ENCODE measurements at places on chromosomes 5 and 9.

DNA sequence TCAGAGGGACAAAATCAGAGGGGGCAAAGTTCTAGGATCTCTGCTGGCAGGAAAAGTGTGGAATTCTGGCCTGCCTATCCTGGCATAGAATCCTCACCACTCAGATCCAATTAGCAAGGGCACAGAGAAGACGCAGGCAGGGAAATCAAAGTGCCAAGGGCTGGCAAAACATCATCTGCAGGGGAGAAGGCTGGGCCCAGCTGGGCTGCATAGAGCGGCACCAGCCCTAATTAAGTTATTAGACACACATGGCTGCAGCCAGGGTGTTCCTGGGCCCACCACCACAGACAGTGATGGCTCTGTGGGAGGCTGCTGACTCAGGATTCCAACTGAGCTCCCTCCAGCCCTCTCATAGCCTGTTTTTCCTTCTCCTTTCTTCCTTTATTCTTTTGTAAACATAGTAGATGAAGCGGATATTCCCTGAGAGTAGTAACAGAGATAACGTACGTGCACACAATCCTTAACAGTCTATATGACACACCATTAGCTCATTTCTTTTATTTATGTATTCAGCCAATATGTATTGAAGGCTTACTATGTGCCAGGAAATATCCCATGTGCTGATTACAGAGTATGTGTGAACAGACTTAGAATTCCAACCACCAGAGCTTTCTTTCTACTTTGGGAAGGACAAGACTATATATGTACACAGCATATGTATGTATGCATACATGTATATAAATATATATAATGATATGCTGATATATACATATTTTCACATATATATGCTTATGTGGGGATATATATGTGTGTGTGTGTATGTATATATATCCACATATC lies 236.1 kb downstream of the ASTN2 start:
- no peak for DNase-seq

DNA sequence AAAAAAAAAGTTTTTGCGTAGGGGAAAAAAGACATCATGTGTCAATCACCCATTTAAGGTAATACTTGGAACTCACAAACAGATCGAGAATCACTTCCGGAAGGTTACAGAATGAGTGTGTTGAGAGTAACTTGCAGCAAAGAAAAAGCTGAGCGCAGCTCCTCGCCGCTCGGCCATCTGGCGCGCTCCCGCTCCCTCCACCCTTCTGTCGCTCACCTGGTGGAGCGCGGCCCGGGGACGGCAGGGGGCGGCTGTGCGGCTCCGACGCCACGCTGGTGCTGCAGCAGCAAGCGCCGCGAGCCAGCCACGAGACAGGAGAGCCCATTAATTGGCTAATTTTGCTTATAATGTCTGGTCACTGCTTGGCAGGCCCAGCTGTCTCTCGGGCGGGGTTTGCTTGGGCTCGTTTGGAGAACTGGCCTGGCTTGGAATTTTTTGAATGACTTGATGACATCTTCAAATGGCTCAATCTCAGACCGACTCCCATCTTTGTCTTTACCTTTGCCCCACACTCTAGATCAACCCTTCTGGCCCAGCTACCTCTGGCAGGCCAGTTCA lies 601.8 kb downstream of the CCDC171 start:
- no peak for DNase-seq

DNA sequence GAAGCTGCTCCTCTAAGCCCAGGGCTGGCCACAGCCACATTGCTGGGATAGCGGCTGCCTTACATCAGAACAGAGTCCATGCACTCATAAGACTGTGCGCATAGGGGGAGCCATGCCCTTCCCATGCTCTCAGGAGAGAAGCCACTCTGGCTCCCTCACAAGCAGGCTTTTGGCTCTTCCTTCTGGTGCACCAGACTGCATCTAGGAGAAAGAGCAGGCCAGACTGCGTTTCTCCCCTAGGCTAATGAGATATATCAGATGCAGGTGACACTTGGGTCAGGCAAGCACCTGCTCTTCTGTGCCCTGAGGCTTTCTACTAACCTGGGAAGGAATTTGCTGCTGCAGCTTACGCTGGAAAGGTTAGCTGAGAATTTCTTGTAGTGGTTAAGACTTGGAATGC lies 43.2 kb upstream of the BRINP1 start:
- DNase-seq: no peak

DNA sequence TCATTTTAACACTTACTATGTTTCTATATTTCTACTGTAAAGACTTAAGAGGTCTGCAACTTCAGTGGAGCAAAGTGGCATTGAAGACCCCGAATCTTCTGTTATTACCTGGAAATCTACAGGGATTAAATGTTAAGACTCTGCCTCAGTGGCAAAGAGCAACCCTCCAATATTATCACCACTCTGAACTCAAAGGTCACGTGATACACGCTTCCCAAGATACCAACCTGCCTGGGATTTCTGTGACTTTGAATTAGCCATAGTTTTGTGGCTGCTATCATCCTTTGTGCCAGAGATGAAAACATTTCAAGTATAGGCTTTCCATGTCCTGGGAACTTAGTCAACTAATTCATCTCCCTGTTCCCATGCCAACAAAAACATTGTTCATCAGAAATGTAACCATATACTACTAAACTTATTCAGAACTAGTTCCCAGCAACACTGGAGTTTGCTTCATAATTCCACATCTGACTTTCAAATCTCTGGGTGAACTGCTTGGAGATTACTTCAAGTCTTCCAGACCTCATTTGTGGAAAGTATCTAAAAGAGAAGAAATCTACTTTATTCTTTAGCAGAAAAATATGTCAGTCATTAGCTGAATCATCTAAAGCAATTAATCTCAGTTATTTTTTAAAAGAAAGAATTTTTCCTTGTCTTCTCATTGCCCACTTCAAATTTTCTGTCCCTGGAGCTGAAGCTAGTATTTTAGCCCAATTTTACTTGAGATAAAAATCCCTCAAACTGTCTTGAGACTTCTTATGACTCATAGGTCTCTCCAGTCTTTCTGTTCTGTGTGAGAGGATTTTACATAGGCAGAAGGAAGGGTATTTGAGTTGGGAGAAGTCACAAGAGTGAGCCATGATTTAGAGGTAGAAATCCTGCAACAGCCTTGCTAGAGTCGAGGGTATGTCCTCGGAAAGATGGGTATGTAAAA lies 83.0 kb downstream of the ZNF462 start:
- no peak for DNase-seq

DNA sequence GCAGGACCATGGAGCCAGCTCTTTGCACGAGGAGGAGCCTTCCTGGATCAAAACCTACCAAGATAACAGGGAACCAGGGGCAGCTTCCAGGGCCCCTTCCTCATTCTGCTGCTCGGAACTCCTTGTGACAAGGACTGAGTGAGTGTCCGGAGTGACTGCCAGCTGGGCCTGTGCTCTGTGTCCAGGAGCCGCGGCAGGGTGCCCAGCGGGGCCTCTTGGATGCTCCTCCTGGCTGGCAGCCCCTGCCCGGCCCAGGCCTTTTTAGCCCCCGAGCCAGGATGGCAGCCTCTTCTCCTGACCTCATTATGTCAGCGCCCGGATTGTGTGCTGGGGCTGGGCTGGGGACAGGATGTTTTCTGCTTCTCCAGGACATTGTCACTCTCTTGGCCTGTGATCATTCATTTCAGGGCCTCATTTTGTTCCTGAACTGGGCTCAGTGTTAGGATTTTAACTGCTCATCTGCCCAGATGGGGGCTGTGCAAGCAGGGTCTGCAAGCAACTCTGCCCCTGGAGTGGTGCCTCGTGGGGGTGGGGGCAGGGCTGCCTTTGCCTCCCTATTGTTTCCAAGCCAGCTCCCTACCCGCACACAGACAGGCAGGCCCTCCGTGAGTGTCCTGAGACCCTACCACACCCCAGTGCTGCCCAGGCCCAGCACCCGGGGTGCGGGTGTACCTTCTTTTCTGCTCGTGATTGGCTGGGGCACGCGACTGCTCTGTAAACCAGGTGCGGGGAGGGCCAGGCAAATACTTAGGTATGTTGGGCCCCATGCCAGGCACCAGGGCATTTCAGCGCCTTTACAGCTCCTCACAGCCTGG lies 161.6 kb downstream of the COL23A1 start:
- DNase-seq: peak; percentile 52

DNA sequence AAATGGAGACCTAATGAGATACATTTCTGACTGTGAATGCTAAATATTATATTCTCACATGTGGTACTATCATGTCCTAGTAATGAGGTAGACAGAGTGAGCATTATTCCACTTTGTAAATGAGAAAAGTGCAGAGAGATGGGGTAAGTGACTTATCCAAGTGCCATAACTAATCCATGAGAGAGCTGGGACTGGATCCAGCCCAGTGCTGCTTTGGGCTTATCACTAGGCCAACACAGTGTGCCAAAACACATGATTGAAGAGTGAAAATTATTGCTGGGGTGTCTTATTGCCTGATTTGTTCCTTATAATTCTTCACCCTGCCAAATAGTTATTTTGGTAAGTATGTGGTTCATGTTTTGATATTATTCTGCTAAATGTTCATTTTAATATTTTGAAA lies 442.2 kb upstream of the GRAMD2B start:
- no peak for DNase-seq

DNA sequence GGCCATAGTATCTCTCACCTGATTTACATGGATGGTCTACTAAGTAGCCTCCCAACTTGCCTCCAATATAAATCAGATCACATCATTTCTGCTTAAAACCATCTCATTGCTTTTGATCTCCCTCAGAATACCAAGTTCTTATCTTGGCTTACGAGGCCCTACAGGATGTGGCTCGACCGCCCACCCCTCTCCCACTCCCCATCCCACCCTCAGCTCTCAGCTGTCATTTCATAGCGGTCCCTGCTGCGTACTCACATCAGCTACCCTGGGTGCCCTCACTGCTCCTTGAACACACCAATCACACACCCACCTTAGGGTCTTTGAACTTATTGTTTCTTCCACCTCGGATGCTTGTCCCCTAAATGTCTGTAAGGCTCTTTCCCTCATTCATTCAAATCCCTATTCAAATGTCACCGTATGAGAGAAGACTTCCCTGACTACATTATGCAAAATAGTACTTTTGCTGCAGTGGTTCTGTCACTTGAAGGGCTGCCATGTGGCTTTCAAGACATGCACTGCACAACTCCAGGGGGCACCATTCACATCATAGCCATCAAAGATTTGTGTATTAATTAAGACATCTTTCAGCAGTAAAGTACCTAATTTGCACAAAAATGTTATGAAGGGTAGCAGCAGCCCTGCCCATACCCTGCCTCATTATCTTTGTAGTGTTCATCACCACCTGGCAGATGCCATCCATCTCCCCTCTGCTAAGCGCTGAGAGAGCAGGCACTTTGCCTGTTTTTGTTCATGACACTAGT lies 171.1 kb downstream of the ENC1 start:
- no peak for DNase-seq

DNA sequence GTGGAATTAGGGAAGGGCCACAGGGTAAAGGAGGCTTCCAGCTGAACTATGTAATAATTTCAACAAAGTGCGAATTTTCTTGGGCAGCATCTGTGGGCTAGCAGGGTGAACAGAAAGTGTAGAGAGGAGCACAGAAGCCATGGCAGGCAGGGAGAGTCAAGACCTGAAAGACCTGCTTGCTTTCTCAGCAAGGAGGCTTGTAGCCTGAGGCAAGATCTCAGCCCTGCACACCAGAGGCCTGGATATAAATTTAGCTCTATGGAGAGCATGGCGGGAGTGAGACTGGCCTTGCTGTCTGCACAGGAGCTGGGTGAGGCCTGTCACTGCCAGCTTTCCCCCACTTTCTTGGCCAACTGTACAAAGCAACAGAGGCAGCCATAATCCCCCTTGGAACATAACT lies 32.1 kb upstream of the SH3TC2 start:
- no peak for DNase-seq

GRCh38 chr5:22651355-22651754 lies 201.8 kb downstream of the CDH12 start:
- DNase-seq: no peak

GRCh38 chr5:123611406-123611709 lies 99.4 kb downstream of the CSNK1G3 start:
- no peak for DNase-seq

GRCh38 chr9:89969881-89970639 lies 365.2 kb downstream of the GADD45G start:
- no peak for DNase-seq

DNA sequence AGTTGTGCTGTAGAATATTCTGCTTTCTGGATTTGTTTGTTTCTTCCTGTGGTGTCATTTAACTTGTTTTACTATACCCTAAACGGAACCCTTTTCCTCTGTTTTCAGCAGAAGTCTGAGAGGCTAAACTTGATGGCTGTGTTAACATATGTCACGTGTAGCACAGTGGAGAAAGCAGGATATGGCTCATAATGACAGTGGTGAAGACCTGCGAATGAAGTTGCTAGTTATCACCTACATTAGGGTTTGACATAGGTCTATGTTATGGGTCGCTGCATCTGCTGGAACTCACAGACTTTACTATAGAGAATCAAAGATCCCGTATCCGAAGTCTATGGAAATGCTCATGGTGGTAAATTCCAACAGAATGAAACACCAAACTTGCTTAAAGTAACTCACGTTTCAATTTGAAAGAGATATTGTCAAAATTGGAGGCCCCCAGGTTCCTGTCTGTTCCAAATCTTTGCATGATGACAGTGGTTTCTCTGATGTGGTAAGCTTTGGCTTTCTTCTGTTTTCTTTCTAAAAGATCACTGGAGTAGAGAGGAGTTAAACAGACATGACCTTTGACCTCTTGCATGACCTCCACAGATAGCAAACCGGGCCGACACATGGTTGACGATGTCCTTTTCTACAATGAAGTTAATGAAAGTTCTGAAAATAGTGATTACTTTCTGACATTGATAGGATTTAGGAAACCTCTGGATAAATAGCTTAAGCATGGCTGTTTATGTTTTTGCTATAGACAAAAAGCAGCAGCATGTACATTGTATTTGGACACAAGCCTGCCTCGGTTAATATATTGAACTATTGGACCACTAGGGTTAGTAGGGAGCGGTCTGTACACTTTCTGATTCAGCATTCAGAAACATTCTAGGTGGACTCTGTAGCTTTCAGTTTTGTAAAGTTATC lies 3.1 kb upstream of the CATSPER3 start:
- no peak for DNase-seq

DNA sequence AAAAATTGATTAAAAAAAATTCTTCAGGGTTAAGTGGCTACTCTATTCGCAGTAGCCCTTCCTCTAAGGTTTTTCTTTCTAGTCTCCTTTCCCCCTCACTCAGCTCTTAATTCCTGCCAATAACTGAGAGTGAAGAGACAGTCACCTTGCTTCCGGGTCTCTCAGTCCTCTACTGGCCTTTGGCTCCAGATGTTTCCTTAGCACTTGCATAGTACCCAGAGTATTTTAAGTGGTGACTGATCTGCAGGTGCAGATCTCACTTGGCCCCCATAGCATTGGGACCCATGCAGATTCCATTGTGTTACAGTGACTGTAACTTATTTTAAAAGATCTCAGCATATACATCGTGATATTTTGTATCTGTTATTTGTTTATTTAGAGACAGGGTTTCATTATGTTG lies 66.2 kb downstream of the GCNT1 start:
- no peak for DNase-seq

- no peak for DNase-seq
Observed at GRCh38 chr5:73375191-73375545, 73.4 kb downstream of the FOXD1 start.

DNA sequence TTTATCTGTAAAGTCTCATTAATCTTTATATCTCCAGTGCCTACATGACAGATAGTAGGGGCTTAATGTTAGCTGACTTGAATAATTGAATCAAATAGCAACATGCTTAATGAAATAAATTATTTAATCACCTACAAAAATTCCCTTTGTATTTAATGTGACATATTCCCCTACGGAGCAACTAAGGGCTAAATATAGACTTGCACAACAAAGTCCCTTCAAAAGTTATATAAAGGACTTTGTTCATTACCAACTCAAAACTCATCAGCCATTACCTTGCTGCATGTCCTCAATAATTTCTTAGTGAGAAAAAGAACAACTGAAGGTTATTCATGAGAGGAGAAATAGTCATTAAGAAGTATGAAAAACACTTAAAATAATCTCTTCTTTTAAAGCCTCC lies 424.6 kb downstream of the HCN1 start:
- no peak for DNase-seq
